ENCODE measurements at places on chromosomes 2 and 18.

GRCh38 chr2:241846406-241846805 is 12.3 kb downstream of the PDCD1 start:
- DNase-seq = no peak

GRCh38 chr2:46350029-46350689 is 53.0 kb downstream of the EPAS1 start:
- no peak for DNase-seq

GRCh38 chr2:99545604-99546003 is 55.8 kb upstream of the REV1 start:
- DNase-seq = no peak

- DNase-seq = no peak
Measured at GRCh38 chr18:79383388-79384056, 12.2 kb upstream of the NFATC1 start.

DNA sequence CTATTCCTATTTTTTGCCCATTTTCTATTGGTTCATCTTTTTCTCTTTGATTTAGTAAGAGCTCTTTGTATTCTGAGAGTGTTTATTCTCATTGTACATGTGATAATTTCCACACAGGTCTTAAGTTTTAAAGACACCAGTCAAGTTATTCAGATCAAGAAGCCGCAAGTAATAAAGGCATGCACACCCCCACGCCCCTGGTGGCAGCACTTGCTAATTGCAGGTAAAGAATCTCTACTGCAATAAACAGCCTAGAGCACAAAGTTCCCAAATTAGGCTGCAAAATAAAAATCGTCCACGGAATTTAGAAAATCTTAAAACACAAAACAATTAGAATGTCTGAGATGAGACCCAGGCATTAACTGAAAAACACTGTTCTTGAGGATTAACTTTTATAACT is 45.2 kb downstream of the ST3GAL5 start:
- DNase-seq = no peak

All from nephron progenitor cell (in vitro differentiated cells).